ENCODE measurements at places on chromosomes 12 and 14. TPM values are rescaled to one million over a fixed set of nuclear protein-coding genes. Genes with fewer than 3 reads are reported as not detected.

GRCh38 chr14:54864526-54864925 is 38.1 kb downstream of the GCH1 start:
- DNase-seq: no peak

- no peak for DNase-seq
These were observed 260.9 kb downstream of the KSR2 start for GRCh38 chr12:117707861-117708260.

DNA sequence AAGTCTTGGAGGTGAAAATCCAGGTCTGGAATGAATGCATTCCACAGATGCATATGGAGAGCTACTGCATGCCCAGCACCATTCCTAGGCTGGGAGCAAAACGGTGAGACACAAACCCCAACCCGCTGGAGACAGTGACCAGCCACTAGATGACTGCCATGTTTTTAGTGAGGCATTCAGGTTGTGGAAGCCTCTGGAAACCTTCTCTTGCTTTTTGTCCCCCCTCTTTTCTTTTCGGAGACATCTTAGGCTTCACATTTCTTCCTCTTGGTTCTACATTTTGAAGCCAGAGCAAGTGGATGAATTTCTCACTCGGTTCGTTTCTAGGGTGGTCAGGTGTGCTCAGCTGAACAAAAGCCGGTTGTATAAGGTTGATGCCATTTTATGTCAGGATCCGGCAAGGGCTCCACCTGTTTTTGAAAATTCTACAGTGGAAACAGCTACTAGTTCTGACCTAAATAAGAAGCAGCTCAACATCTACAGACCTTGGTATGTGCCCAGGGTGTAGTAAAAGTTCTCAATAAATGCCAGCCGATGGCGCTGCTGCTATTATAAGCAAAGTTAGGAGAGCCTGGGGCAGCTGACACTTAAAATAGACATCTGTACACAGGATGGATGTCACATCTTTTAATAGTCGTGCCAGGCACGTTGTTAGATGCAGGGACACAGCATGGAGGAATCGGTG is 1.8 kb upstream of the ZNF839 start:
- DNase-seq: no peak

GRCh38 chr12:6653987-6654386 is 6.8 kb upstream of the ACRBP start:
- no peak for DNase-seq

- no peak for DNase-seq
These were observed 13.0 kb upstream of the ITPR2 start for GRCh38 chr12:26845984-26846383.

DNA sequence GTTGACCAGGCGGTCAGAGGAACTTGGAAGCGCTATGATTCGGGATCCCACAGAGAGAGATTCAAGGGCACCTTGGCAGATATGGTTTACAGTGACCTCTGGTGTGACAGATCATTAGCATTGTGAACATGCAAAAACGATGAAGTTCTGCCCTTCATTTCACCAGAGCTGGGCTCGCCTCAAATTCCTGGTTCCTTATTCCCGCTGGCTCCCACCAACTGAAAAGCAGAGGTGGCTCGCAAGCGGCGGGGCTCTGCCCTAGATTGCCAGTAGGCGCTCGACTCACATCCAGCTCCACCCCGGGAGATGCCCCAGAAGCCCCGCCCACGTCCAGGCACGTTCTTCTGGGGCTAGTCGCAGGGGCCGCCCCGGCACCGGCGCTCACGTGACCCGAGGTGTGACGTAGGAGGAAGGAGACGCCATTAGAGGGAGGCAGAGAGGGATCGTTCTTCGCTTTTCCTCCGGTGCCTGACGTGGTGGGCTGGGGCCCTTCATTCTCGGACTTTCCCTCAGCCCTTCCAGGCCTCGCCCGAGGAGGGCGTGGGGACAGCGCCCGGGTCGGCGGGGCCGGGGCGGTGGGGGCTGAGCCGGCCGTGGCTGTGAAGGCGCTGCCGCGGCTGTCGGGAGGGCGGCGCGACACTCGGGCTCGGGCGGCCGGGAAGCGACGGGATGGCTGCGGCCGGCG is at the start of gene RAB21:
RAB21 (plus strand) TSS at position 403 of the 685 bp plus-strand sequence; CDS start at position 670, 267 bp downstream.
- DNase-seq: peak; percentile 98

- DNase-seq: no peak
These were observed 53.1 kb downstream of the TMEM30B start for GRCh38 chr14:61227884-61228591.

DNA sequence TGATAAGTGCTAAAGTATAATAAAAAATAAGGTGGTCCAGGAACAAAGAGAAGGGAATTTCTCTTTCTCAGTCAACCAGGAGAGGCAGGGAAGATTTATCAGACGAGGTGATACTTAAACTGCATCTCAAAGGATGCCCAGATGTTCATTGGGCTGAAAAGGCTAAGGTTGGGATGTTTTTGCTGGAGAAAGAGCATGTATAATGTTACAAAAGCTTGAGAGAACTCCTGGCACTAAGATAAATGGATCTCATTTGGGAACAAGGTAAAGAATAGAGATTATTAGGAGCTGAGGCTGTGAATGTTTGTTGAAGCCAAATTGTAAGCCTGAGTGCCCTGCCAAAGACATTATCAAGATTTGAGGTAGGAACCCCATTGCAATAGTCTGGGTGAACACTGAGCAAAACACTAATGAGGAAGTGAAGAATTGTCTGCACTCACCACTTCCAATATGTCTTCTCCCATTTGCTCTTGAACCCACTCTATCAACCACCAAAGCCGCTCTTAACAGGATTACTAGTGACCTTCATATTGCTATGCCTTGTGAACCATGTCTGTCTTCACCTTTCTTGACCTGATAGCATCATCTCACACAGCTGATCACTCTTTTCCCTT is 149.0 kb upstream of the ARID2 start:
- no peak for DNase-seq

GRCh38 chr12:106251631-106252455 is 4.0 kb upstream of the CKAP4 start:
- DNase-seq: no peak

GRCh38 chr12:130813949-130814348 is 25.1 kb downstream of the STX2 start:
- no peak for DNase-seq

- no peak for DNase-seq
These were observed 42.6 kb upstream of the USP15 start for GRCh38 chr12:62217466-62218194.

DNA sequence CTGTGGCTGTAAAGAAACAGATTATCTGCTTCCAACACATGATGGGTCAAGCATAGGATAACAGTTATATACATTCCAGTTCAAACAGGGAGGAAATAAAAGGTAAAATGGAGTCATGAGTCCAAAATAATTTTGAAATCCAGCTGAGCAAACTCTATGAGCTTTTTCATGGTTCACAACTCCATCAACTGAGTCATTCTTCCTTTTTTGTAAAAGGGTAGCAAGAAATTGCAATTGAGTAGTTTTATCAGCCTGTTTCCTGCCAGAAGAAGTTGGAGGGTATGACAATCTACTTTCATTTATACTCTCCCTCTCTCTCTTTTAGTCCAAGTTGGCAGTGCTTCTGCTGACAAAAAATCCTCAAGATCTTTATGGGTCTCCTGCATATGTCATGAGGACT is 95.6 kb downstream of the CPNE8 start:
- no peak for DNase-seq

DNA sequence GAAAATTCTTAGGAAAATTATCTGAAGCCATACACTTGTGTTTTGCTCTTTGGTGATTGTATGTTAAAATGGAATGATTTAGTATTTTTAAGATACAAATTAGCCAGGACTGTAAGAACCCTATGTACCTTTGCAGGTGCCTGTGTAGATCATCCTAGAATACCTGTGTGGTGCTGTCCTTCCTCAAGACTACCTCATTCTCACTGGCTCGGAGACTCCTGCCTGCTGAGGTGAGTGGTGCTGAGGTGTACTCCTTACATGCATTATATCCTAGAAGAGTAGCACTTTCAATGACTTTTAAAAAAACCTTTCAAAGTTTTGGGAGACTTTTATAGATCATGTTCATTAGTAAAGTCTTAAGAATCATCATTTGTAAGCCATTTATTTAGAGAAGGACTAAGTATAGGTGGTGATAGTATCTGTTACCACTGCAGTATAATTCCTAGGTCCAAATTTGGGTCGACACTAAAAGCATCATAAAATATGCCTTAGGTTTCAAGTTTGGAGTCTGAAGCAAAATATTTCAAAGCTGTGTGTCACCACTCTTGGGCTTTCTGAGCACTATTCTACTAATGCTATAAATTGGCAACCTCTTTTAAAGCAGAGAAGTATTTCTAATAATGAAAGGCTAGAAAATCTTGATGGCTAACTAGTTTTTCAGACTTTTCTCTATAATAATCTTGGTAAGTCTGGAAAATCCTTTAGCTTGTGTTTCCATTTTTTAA is 36.6 kb downstream of the RASSF8 start:
- DNase-seq: no peak

DNA sequence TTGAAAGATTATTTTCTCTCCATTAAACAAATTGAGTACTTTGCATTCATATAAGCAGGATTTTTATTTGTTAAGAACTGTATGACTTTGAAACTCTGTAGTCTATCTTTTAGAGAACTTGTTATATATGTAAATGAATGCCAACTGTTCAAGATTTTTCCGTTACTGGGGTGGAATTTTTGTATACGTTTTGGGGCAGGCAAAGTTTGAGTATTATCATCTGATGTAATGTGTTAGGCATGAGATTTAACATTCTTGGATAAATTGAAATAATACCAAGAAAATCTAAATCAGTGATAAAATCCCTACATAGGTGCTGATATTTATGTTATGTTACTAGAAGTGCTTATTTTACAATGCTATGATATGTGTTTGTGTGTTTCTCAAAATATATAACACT is 8.4 kb downstream of the CNOT2 start:
- DNase-seq: no peak

DNA sequence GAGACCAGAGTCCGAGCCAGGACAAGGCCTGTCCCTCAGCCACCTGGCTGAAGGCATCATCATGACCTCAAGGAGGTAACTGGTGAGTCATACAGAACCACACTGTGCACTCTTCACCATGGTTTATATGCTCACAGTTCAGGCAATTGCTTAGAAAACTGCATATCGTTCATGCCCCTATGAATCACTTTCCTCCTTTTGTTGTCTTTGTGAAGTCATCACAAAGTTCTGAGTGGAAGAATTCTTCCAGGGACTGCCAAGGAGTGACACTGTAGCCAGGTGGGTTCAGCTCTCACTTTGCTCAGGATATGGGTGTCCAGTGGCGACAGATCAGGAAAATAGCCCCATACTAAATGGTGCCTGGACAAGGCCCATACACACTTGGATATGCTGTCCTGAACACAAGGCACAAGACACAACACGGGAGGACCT is 92.5 kb downstream of the DPF3 start:
- DNase-seq: no peak

- DNase-seq: no peak
These were observed 92.1 kb upstream of the OTX2 start for GRCh38 chr14:56902385-56902784.

DNA sequence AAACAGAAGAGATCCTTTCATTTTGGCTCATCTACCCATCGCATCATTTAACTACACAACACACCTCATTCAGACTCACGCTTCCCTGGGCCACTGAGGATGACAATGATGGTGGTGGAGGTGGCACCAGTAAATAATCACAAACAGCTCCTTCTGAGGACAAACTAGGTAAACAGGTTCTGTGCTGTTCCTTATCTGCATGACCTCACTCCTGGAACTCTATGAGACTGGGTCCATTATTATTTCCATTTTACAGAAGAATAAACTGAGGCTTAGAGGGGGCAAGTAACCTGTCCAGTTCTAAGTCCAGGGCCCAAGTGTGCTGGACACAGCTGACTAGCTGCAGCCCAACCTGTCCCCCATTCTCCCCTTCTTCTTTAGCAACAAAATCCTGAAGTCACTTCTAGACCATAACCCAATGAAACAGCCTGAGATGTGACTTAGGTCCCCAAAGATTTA is 50.4 kb downstream of the ITPK1 start:
- DNase-seq: no peak

- no peak for DNase-seq
These were observed 183.6 kb downstream of the CRADD start for GRCh38 chr12:93860668-93861373.

GRCh38 chr12:113601656-113602263 is 130.1 kb upstream of the LHX5 start:
- no peak for DNase-seq

- DNase-seq: no peak
These were observed 98.5 kb downstream of the KLHL28 start for GRCh38 chr14:44863271-44863670.

The PLXNC1 gene
- total RNA-seq: 3.0 TPM

The KRT79 gene
- total RNA-seq: not detected

The BRF1 gene
- 72.8 TPM for total RNA-seq

The CCND2 gene
- 404 TPM for total RNA-seq

The DNM1L gene
- total RNA-seq: 88.9 TPM

The PTPRB gene
- total RNA-seq: 1.7 TPM

The C12orf42 gene
- total RNA-seq: 0.18 TPM

All from mesothelial cell of epicardium (in vitro differentiated cells).